Naive thymus-derived CD4-positive, alpha-beta T cell (primary cell): ENCODE measurements at places on chromosomes 1 and 21. TPM values are rescaled to one million over a fixed set of nuclear protein-coding genes. Genes with fewer than 3 reads are reported as not detected.

DNA sequence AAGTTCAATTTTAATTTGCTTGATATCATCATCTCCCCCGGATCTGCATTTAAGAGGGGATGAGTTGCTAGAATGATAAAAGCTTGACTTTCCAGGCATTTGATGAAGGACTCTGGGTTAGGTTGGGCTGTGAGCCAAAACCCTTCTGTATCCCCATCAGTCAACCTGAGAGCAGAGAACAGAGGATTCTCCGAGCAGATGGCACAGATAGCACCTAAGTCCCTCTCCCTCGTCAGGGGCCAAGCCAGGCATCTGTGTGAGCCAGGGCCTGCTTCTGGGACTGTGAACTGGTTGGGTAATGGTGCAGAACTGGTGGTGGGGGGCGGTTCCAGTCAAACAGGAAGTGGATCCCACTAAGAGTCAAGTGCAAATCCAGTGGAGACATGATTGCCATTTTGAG, 205.8 kb downstream of the TNR start:
- DNase-seq = no peak
- H3K36me3 ChIP-seq = no peaks in the 10 kb centered on the region
- no peaks in the 10 kb centered on the region for H3K27me3 ChIP-seq
- no peak overlapping the region for H3K4me3 ChIP-seq
- H3K27ac ChIP-seq = no peak overlapping the region

GRCh38 chr1:215104283-215104682, 21.7 kb downstream of the KCNK2 start:
- H3K4me1 ChIP-seq = no peaks in the 10 kb centered on the region
- no peaks in the 10 kb centered on the region for H3K27me3 ChIP-seq
- H3K36me3 ChIP-seq = no peaks in the 10 kb centered on the region

- H3K4me3 ChIP-seq = no peak overlapping the region
- H3K36me3 ChIP-seq = no peaks in the 10 kb centered on the region
- no peak for DNase-seq
- no peaks in the 10 kb centered on the region for H3K27me3 ChIP-seq
Measured at GRCh38 chr1:57086154-57086553, 120.3 kb upstream of the C8B start.

- no peak overlapping the region for H3K4me3 ChIP-seq
- no peaks in the 10 kb centered on the region for H3K4me1 ChIP-seq
- H3K36me3 ChIP-seq = no peaks in the 10 kb centered on the region
- no peak for DNase-seq
- no peaks in the 10 kb centered on the region for H3K27me3 ChIP-seq
Measured at GRCh38 chr1:97137862-97138514, 416.4 kb downstream of the PTBP2 start.

SLC35F3 gene
- not detected for total RNA-seq

GRCh38 chr1:110600716-110601115, 5.4 kb downstream of the KCNA2 start:
- H3K4me1 ChIP-seq = peaks cover under 1% of the 10 kb centered on the region
- no peak for DNase-seq

PALMD gene
- not detected for total RNA-seq

GRCh38 chr21:36178349-36178748, 21.7 kb downstream of the DOP1B start:
- no peak overlapping the region for H3K27ac ChIP-seq
- DNase-seq = no peak
- H3K27me3 ChIP-seq = no peaks in the 10 kb centered on the region
- no peak overlapping the region for H3K4me3 ChIP-seq
- H3K4me1 ChIP-seq = peaks cover 14% of the 10 kb centered on the region

FAM151A gene
- total RNA-seq = not detected

PRAMEF33 gene
- not detected for total RNA-seq

DNAI4 gene
- total RNA-seq = 1.3 and 2.9 TPM in 2 replicates

DNA sequence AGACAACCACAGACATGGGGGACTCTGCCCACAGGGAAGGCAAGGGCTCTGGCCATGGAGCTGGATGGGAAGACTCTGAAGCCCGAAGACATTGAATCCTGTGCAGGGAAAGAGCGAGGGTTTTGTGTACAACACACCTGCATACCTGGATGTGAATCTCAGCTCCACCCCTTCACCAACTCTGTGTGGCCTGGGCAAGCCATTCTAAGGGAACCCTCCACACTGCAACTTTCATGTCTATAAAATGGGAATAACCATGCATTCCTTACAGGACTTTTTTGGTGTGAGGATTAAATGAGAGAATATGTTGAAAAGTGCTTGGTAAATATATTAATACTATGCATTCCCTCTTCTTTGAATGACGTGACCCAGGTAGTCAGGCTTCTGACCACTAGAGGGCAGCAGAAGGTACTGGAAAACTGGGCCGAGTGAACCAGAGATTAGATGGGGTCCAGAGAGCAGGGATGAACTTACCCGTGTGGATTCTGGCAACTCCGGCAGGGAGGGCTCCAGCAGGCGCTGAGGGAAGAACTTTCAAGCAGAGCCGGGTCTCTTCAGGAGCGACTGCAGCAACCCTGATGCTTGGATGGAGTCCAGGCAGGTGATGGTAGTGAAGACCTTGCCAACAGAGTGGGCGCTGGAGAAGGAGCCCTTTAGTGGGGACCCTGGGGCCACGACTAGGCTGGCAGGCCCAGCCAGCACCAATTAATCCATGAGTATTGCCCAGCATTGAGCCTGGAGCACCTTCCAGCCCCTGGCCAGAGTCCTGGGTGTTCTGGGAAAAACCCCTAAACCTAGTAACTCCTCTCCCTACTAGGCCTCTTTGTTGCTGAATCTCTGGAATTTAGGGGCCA, 834 bp upstream of the ELF3 start:
- H3K4me3 ChIP-seq = no peak overlapping the region
- peak; percentile 56 for DNase-seq
- H3K36me3 ChIP-seq = no peaks in the 10 kb centered on the region
- no peaks in the 10 kb centered on the region for H3K4me1 ChIP-seq
- H3K27ac ChIP-seq = no peak overlapping the region
- no peaks in the 10 kb centered on the region for H3K27me3 ChIP-seq

DNA sequence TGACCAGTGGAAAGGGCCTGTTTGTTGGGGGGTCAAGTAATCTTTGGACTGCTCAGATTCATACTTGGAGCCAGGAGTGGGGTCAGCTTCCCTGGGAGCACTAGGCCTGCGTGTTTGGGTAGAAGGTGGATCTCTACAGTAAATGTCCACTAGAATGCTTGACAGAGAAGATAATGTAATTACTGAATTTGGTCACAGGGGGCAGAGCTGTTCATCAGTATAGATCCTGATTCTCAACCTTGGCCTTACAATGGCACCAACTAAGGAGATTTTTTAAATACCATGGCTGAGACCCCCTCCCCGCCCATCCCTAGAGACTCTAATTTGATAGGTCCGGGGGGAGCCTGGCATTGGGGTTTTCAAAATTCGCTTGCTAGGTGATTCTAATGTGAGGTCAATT, 217.5 kb upstream of the PLXNA2 start:
- no peaks in the 10 kb centered on the region for H3K4me1 ChIP-seq
- H3K36me3 ChIP-seq = no peaks in the 10 kb centered on the region
- no peak overlapping the region for H3K4me3 ChIP-seq
- no peaks in the 10 kb centered on the region for H3K27me3 ChIP-seq
- no peak overlapping the region for H3K27ac ChIP-seq

PRKCZ gene
- total RNA-seq = 27.9 TPM

- no peaks in the 10 kb centered on the region for H3K36me3 ChIP-seq
- no peak overlapping the region for H3K27ac ChIP-seq
- peaks cover 28% of the 10 kb centered on the region for H3K4me1 ChIP-seq
Measured at GRCh38 chr1:165875171-165875570, 47.8 kb downstream of the UCK2 start.

GJB3 gene
- not detected in 2 replicates for total RNA-seq

DNA sequence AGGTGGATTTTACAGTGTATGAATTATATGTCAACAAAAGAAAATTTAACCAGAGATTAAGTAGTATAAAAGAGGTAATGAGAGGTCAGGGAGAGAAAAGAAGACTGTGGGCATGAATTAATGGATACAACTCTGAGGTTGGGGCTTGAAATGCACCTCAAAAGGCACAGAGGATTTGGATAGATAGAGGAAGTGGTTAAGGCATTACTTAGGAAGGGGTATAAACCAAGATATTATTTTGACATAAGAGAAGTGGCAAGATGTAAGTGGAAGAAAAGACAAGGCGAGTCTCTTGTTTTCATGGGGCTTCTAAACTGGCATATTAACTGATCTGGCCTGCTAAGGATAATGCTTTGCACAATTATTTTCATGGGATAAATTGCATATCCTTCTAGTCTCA, 34.1 kb downstream of the RAP1A start:
- no peak overlapping the region for H3K4me3 ChIP-seq
- no peak for DNase-seq
- peaks cover 41% of the 10 kb centered on the region for H3K4me1 ChIP-seq
- no peaks in the 10 kb centered on the region for H3K36me3 ChIP-seq
- H3K27me3 ChIP-seq = no peaks in the 10 kb centered on the region
- no peak overlapping the region for H3K27ac ChIP-seq

HES2 gene
- not detected for total RNA-seq

MTARC1 gene
- total RNA-seq = not detected

GRCh38 chr21:16046656-16047330, 317.0 kb downstream of the USP25 start:
- H3K4me3 ChIP-seq = no peak overlapping the region
- no peaks in the 10 kb centered on the region for H3K27me3 ChIP-seq
- no peaks in the 10 kb centered on the region for H3K4me1 ChIP-seq
- no peak overlapping the region for H3K27ac ChIP-seq

SMYD3 gene
- total RNA-seq = 21.2 and 28.7 TPM in 2 replicates

HMGB4 gene
- total RNA-seq = not detected

DNA sequence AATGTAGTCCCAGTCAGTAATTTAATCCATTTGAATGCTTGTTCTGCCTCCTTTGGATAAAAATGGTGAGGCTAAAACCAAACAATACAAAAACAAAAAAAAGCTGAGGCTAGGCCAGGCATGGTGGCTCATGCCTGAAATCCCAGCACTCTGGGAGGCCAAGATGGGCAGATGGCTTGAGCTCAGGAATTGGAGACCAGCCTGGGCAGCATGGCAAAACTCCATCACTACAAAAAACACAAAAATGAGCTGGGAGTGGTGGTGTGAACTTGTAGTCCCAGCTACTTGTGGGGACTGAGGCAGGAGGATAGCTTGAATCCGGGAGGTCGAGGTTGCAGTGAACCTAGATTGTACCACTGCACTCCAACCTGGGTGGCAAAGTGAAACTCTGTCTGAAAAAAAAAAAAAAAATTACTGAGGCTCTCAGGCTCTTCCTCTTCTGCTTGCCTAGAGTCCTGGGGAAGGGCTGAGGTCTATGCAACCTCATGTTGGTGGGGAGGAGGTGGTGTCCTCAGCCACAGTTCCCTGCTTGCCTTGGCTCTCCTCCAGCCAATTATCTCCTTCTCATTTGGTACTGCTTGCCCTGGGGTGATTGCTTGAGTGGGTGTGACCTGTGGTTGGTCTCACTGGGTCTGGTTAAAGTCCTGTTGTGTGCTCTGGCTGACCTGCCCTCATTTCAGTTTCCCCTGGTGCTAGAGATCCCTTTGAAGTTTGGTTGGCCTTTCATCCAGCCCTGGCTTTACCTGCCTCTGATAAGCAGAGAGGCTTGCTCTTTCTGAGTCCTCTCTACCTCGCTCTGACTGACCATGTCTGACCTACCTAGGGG, 20.9 kb downstream of the S1PR1 start:
- no peak for DNase-seq
- no peaks in the 10 kb centered on the region for H3K27me3 ChIP-seq
- H3K36me3 ChIP-seq = no peaks in the 10 kb centered on the region
- peaks cover 49% of the 10 kb centered on the region for H3K4me1 ChIP-seq

DNA sequence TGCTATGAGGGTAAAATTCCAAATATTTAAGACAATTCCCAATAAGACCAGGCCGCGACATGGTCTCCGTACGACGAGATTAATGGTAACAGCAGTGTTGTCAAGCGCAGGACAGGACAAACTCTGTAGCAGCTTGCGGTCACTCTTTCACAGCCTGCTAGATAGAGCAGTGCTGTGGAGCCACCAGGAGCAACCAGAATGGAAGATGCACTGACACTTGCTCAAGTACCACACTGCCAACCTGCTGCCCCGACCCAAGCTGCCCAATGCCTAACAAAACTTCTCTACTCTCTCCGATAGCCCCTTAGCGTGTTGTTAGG, 636 bp downstream of the WARS2 start:
- DNase-seq = no peak
- H3K27ac ChIP-seq = peak overlapping the region; percentile 98
- peaks cover 25% of the 10 kb centered on the region for H3K4me1 ChIP-seq
- no peaks in the 10 kb centered on the region for H3K36me3 ChIP-seq
- no peaks in the 10 kb centered on the region for H3K27me3 ChIP-seq
- peak overlapping the region; percentile 97 for H3K4me3 ChIP-seq

DNA sequence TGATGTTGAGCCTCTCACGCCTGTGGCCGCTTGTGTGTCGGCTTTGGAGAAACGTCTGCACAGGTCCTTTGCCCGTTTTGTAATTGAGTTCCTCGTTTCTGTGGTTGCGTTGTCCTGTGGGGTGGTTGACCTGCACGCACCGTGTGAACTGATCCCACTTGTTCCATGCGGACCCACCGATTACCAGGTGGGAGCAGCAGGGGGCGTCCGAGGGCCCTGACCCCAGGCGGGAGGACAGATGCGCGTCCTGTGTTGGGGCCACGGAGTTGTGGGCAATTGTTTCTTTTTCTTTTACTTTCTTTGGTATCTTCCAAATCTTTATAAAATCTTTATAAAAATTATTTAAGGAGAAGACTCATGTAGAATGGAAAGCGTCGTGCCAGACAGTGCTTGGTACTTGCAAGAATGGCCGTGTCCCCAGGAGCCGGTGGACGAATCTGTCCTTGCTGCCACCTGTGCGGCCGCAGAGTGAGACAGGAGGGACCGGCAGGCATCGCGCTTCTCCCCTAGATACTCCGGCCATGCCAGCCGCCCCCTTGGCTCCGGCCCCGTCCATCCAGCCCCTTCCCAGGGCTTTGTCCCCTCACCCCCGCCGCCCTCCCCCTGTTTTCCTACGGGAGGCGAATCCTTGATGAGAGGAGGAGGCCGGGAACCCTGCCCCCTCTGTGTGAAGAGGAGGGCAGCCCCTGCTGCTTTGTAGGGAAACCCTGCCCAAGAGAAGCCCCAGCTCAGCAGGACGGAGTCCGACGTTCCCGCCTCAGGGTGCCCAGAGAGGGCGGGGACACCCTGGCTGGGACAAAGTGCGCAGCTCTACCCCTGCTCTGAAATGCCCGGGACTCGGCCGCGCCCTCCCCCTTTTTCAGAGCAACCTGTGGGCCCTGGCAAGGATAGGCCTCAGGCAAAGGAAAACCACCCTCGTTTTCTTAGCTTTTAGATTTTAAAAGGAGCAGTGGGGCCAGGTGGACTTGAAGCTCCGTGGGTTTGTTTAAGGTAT, 41.7 kb downstream of the PRKCZ start:
- H3K36me3 ChIP-seq = no peaks in the 10 kb centered on the region
- H3K4me3 ChIP-seq = no peak overlapping the region
- H3K27me3 ChIP-seq = no peaks in the 10 kb centered on the region
- no peaks in the 10 kb centered on the region for H3K4me1 ChIP-seq

DNA sequence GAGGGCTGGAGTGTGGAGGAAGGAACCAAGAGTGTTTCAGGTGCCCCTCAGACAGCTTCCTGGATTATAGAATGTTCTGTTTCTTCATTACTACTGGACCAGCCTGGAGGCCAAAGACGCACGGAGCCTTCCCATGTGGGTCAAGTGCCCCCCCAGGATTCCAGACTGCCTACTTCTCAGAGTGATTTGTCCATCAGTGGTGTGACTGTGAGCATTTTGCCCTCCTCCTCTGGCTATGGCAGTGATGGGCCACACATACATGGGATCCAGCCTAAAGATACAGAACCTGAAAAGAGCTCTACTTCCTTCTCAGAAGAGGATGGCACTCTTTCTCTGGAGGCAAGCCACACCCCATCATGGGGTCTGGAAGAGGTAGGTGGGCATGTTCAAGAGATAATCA, 64.9 kb downstream of the MACF1 start:
- no peaks in the 10 kb centered on the region for H3K36me3 ChIP-seq
- H3K27me3 ChIP-seq = no peaks in the 10 kb centered on the region
- H3K4me3 ChIP-seq = no peak overlapping the region
- no peak overlapping the region for H3K27ac ChIP-seq

ATP1B1 gene
- 10.6 and 11.1 TPM in 2 replicates for total RNA-seq

TMPRSS2 gene
- not detected for total RNA-seq
